Adrenal gland (tissue), 19 donors: ENCODE measurements at places on chromosomes 1 and 21. TPM values are rescaled to one million over a fixed set of nuclear protein-coding genes. Genes with fewer than 3 reads are reported as not detected.

Gene FLG2
- not detected for polyA plus RNA-seq

Gene ANGPTL7
- polyA plus RNA-seq: 8.5 TPM

Gene GIPC2
- 14.8 TPM for polyA plus RNA-seq

Gene HJV
- 0.11 TPM for polyA plus RNA-seq

Gene AMY1C
- not detected for polyA plus RNA-seq

Gene BACE2
- 6.6 TPM for polyA plus RNA-seq

Gene IFI6
- 213 TPM for polyA plus RNA-seq

Gene KRTAP6-2
- polyA plus RNA-seq: not detected

Gene TMEM82
- polyA plus RNA-seq: not detected

Gene CFHR1
- not detected for polyA plus RNA-seq

Gene TRNP1
- 4.6 TPM for polyA plus RNA-seq

Gene FCMR
- polyA plus RNA-seq: 1.5 TPM

Gene TCEA3
- 132 TPM for polyA plus RNA-seq

Gene PLPPR4
- polyA plus RNA-seq: 0.32 TPM

Gene LCE2B
- not detected for polyA plus RNA-seq

Gene KCNJ9
- 0.20 TPM for polyA plus RNA-seq

Gene TEKT2
- 0.40 TPM for polyA plus RNA-seq

Gene ADAMTSL4
- 31.1 TPM for polyA plus RNA-seq

Gene MFAP2
- polyA plus RNA-seq: 2.1 TPM

Gene GUCA2A
- not detected for polyA plus RNA-seq

Gene RASSF5
- 25.2 TPM for polyA plus RNA-seq

Gene KRTAP23-1
- polyA plus RNA-seq: not detected

Gene HNRNPU
- 145 TPM for polyA plus RNA-seq

Gene VANGL2
- polyA plus RNA-seq: 1.1 TPM

Gene BTF3L4
- 72.3 TPM for polyA plus RNA-seq

Gene CADM3
- 5.5 TPM for polyA plus RNA-seq

Gene RPTN
- polyA plus RNA-seq: not detected

Gene LAD1
- polyA plus RNA-seq: not detected

Gene SDC3
- polyA plus RNA-seq: 85.5 TPM

Gene SYT2
- polyA plus RNA-seq: 0.88 TPM

Gene SPATA21
- 0.13 TPM for polyA plus RNA-seq

Gene SH2D1B
- polyA plus RNA-seq: 0.08 TPM

Gene SLC1A7
- polyA plus RNA-seq: 0.05 TPM

Gene CD52
- polyA plus RNA-seq: 239 TPM

Gene FAM72D
- 0.47 TPM for polyA plus RNA-seq

Gene KCNK1
- polyA plus RNA-seq: 3.6 TPM

Gene MRAP
- 68.6 TPM for polyA plus RNA-seq

Gene C1orf94
- 0.07 TPM for polyA plus RNA-seq

Gene CHAF1B
- 0.77 TPM for polyA plus RNA-seq

Gene RHD
- 0.07 TPM for polyA plus RNA-seq

Gene C1orf141
- polyA plus RNA-seq: not detected

Gene FHAD1
- polyA plus RNA-seq: 0.90 TPM
